Hindlimb muscle (tissue), 1 donor: ENCODE measurements at places on chromosomes 3 and 15. TPM values are rescaled to one million over a fixed set of nuclear protein-coding genes. Genes with fewer than 3 reads are reported as not detected.
A peak's percentile ranks its signal among the peaks of the same experiment; 100 is the strongest.

GRCh38 chr3:123152687-123153086 lies 49.1 kb upstream of the SEC22A start:
- no peak for DNase-seq

- peak; percentile 22 for DNase-seq
Observed at GRCh38 chr3:115325539-115325938, 178.5 kb upstream of the ZBTB20 start.

DNA sequence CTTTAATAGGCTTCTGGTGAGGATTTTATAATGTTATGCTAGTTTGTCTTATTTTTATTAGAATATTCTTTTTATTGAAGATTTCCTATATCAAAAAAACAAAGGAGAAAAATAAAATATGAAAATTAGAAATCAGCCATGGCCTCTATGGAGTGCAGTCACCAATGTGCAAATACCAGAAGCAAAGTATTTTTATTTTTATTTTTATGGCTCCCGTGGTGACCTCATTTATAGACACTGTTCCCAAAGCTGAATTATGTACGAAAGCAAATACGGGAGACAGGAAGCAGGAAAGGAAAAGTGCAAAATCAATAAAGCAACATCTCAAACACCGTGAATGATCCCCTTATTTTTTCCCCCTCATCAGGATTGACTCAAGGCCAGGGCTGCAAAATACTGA lies 35.1 kb downstream of the DAZL start:
- DNase-seq: no peak

DNA sequence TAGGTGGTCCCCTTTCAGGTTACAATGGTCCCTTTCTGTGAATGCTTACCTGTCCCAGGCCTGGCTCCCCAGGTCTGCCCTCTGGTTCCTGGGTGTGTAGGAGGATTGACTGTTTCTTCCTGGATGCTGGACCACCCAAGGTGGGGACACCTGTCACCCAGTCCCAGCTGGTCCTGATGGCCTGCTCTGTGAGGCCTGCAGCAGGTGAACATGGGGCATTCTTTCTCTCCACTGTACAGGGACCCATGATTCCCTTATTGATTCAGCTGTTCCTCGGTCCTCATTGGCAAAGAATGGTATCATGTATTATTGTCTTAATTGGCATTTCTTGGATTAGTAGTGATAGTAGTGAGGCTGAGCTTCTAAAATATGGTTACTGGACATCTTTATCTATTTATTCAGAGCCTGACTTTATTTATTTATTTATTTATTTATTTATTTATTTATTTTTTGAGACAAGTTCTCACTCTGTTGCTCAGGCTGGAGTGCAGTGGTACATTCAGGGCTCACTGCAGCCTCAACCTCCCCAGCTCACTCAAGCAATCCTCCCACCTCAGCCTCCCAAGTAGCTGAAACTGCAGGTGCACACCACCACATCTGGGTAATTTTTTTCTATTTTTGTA lies 8.8 kb upstream of the DNAJA4 start:
- no peak for DNase-seq

GRCh38 chr3:126213379-126214028 lies 33.1 kb upstream of the ALDH1L1 start:
- peak; percentile 15 for DNase-seq

GRCh38 chr3:59473636-59474035 lies 423.8 kb upstream of the CFAP20DC start:
- no peak for DNase-seq

GRCh38 chr3:38730281-38730680 lies 80.8 kb upstream of the SCN5A start:
- DNase-seq: no peak

DNA sequence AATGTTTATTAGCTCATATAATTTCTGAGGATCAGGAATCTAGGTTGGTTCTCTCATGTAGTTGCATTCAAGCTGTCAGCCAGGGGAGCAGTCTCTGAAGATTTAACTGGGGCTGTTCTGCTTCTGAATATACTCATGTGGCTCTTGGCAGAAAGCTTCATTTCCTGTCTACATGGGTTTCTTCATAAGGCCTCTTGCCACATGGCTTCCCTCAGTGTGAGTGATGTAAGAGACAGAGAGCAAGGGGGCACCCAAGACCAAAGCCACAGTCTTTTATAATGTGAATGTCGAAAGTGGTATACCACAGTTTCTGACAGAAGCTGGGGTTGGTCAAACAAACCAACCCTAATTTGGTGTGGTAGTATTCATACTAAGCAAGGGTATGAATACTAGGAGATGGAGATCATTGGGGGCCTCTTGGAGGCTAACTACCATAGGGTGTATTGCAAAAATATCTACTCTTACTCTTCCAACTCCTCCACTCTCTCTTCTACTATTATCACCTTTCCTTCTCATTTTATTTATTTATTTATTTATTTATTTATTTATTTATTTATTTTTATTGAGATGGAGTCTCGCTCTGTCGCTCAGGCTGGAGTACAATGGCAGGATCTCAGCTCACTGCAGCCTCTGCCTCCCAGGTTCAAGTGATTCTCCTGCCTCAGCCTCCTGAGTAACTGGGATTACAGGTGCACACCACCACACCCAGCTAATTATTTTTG lies 123.8 kb downstream of the B3GALNT1 start:
- no peak for DNase-seq

- DNase-seq: no peak
Observed at GRCh38 chr3:172407872-172408271, 40.4 kb downstream of the GHSR start.

- no peak for DNase-seq
Observed at GRCh38 chr3:20394243-20394642, 208.2 kb upstream of the SGO1 start.

The MED12L gene
- polyA plus RNA-seq: 9.7 TPM

The SYNPR gene
- polyA plus RNA-seq: not detected

The PFN2 gene
- 211 TPM for polyA plus RNA-seq

The SLC22A13 gene
- 0.18 TPM for polyA plus RNA-seq

The ZIC4 gene
- polyA plus RNA-seq: 3.8 TPM

The STRA6 gene
- polyA plus RNA-seq: 0.68 TPM

The TGM4 gene
- polyA plus RNA-seq: not detected

The TMIE gene
- 0.63 TPM for polyA plus RNA-seq
